Umbilical cord (tissue), 2 donors: ENCODE measurements at places on chromosomes 4 and X. TPM values are rescaled to one million over a fixed set of nuclear protein-coding genes. Genes with fewer than 3 reads are reported as not detected.

The SHISA3 gene
- 0.48 TPM for total RNA-seq

The ENOX2 gene
- 17.8 TPM for total RNA-seq

The AFM gene
- not detected for total RNA-seq

The GYPA gene
- total RNA-seq: 30.1 TPM

The PPP4R3C gene
- 0.24 TPM for total RNA-seq

The HS6ST2 gene
- 23.4 TPM for total RNA-seq

The POU3F4 gene
- not detected for total RNA-seq

The OCIAD2 gene
- total RNA-seq: 12.5 TPM

- no peak for DNase-seq
Observed at GRCh38 chr4:8917321-8917811, 45.7 kb upstream of the HMX1 start.

GRCh38 chrX:20159797-20160385 lies 18.3 kb upstream of the EIF1AX start:
- no peak for DNase-seq

- no peak for DNase-seq
Observed at GRCh38 chr4:7170012-7170411, 22.3 kb upstream of the SORCS2 start.

GRCh38 chrX:3549411-3549911 lies 164.0 kb downstream of the PRKX start:
- peak; percentile 2 for DNase-seq

- DNase-seq: no peak
Observed at GRCh38 chr4:185101354-185101890, 41.6 kb upstream of the SLC25A4 start.

- DNase-seq: no peak
Observed at GRCh38 chr4:114423582-114423981, 175.0 kb upstream of the UGT8 start.

DNA sequence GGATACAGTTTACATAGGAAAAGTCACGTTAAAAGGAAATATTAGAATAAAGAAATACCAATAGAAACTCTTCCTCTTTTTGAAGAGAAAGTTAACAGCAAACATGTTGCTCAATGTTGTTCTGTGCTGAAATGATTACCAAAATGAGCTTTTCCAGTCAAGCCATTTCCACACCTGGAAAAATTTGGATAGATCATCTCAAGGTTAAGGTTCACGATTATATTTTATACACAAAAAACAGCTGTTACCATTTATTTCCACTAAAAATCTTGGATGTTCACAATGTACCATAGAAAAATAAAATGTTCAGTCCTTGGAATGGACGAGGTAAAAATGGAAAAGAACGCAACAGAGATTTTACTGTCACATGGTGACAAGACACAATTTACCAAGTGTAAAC lies 218.7 kb downstream of the SCFD2 start:
- DNase-seq: no peak
